ENCODE measurements at places on chromosomes 13 and 19.

DNA sequence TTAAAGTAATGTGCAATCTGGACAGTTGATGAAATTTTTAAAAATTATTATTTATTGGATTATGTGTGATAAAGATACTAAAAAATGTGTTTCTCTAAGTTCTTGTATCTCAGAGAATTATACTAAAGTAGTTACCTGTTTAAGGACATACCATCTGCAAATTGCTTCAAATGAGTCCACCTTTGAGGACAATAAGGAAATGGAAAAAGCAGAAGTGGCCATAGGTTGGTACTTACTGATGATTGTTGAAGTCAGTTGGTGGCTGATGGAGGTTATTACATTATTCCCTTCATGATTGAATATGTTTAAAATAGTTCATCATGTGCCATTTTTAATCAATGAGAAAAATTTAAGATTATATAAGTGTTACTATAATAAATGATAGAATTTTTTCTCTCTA, 367.0 kb downstream of the MYO16 start:
- no peak for DNase-seq

GRCh38 chr13:79675931-79676660, 195.1 kb downstream of the NDFIP2 start:
- DNase-seq = no peak

GRCh38 chr19:17909003-17909732, 23.6 kb upstream of the CCDC124 start:
- no peak for DNase-seq

- DNase-seq = no peak
Observed at GRCh38 chr13:41547251-41548000, 90.1 kb downstream of the RGCC start.

DNA sequence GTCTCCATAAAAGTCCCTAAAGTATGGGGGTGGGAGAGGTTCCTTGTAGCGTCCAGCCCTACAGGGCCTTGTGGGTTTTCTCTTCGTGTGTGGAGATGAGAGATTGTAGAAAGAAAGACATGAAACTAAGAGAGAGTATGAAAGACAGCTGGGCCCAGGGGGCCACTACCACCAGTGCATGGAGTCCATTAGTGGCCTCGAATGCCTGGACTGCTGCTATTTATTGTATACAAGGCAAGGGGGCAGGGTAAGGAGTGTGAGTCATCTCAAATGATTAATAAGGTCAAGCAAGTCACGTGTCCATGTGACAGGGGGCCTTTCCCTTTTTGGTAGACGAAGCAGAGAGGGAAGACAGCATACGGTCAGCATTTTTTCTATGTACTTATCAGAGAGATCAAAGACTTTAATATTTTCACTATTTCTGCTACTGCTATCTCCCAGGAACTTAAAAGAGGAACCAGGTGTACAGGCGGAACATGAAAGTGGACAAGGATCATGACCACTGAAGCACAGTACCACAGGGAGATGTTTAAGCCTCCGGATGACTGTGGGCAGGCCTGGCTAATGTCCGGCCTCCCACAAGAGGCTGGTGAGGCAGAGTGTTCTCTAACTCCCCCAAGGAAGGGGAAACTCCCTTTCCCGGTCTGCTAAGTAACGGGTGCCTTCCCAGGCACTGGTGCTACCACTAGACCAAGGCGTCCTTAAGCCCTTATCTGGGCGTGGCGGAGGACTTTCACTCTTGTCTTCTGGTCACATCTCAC, 25.5 kb downstream of the FGF21 start:
- DNase-seq = no peak

- no peak for DNase-seq
Observed at GRCh38 chr13:21081926-21082325, 20.5 kb upstream of the LATS2 start.

DNA sequence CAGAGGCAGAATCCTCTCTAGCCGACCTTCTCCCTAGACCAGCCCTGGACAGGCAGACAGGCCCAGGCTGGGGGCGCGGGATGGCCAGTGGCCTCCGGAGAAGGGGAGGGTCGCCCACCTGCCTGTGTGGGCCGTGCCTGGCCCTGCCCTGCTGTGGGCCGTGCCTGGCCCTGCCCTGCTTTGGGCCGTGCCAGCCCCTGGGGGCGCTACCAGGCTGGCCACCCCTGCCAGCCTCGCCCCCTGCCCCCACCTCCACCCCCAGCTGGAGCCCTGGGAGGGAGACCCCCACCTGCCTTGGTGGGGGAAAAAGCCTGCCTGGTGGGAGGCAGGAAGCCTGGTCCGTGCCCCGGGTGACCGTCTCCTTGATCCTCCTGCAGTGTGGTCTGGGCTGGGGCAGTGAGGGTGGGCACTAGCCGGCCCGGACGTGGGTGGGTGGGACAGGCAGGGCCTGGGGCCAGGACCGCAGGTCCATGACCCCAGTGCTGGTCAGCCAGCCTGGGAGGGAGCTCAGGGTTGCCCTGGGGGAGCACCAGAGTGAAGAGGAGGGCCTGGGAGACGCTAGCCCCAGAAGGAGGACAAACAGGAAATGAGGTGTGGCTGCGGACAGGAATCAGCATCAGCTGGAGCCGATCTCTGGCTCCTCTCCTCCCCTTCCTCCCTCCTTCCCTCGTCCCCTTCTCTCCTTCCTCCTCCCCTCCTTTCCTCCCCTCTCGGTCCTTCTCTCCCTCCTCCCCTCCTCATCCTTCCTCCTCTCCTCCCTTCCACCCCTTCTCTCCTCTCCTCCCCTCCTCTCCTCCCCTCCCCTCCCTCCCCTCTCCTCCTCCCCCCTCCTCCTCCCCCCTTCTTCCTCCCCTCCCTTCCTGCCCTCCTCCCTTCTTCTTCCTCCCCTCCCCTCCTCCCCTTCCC, 5.1 kb upstream of the MKNK2 start:
- DNase-seq = peak; percentile 39

DNA sequence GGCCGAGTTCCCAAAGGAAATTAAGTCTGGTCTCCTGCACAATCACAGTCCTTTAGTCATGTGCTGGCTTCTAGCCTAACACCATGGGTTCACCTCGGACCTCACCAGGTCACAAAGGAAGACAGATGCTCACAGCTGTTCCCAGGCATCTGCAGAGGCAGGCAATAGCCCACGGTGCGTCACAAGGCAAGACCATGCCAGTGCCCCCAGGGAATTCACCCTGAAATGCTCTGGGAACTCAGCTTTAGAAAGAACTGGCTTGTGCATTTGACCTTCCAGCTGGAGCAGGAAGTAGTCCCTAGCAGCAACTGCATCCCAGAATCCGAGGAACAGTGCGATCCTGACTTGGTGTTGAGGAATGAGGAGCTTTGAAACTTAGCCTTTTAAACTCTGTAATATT, 96.8 kb upstream of the WASF3 start:
- no peak for DNase-seq

DNA sequence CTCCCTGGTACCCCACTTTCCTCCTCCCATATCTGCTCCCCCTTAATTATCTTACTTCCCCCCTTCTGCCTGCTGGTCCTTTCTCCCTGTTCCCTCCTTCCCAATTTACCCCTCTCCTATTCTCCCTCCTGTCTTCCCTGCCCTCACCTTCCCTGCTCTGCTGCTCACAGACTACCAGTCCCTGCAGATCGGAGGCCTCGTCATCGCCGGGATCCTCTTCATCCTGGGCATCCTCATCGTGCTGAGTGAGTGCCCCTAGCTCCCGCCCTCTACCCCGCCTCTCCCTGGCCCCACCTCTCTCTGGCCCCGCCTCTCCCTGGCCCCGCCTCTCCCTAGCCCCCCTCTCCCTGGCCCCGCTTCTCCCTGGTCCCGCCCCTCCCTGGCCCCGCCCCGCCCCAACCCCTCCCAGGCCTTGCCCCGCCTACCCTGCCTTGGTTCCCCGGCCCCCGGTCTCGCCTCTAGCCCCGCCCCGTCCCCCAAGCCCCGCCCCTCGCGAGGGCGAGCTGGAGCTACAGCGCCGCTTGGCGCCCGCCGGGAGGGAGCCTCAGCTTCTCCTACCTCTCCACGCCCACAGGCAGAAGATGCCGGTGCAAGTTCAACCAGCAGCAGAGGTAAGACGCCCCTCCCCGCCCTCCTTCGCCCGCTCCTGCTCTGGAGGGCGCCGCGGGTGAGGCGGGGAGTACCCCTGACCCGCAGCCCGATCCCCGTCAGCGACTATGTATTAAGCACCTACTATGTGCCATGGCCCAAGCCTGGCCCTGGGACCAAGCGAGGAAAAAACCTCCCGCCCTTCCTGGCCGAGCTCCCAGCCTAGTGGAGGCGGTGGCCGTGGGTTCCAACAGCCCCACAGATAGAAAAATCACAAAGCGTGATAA, 1.9 kb upstream of the FXYD7 start:
- DNase-seq = no peak

DNA sequence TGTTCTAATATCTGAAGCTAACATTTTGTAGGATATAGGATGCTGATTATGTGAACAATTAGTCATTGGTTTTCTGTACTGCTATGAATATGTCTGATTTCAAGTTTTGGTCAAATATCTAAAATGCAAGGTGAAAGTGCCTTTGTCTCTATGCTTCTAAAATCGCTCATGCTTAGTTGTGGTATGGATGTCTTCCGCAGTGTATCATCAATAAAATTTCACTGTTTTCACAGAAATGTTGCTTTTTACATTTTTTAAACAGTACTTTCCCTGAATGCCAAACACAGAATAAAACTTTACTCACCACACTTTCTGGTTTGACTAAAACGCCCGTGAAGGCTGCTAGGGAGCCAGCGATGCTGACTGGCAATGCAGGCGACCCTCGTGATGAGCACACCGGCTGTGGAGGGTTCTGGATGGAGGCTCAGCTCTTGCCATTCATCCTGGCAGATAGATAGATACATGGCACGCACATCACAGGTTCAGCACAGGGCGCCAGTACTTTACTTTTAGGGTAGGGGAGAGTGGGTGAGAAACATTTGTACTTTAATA, 40.1 kb downstream of the SLC7A9 start:
- DNase-seq = no peak

GRCh38 chr13:30906411-30907051, 460 bp downstream of the MEDAG start:
- DNase-seq = no peak

- DNase-seq = peak; percentile 51
Observed at GRCh38 chr13:20190481-20191310, 2.0 kb downstream of the GJB2 start.

DNA sequence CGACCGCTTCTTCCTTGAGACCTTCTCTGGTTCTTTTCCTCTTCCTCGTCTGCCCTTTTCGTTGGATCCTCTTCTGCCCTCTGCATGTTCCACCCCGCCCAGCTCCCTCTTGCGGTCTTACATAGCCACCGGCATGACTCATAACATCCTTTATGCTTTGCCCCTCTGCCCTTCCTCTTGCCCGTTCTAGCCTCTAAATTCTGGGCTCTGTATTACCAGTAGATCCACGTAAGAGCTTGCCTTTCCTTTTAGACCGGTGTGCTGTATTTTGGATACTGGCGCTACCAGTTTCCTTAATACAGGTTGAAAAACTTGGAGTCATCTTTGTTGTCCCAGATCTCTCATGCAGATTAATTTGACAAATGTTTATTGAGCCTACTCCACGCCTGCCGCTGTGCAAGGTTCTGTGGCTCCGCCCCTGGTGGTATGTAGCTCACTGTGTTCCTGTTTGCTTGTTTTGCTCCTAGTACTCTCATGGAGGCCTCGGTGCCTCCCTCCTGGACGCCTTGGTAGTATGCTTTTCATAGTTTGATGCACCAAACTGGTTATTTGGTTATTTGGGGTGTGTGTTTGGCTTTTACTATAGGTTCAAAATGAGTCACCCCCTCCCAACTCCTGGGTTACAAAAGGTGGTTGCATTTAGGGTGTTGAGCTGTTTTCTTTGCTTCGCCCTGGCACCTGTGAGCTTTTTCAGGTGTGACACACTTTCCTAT, 1.7 kb downstream of the GTF3A start:
- DNase-seq = no peak

DNA sequence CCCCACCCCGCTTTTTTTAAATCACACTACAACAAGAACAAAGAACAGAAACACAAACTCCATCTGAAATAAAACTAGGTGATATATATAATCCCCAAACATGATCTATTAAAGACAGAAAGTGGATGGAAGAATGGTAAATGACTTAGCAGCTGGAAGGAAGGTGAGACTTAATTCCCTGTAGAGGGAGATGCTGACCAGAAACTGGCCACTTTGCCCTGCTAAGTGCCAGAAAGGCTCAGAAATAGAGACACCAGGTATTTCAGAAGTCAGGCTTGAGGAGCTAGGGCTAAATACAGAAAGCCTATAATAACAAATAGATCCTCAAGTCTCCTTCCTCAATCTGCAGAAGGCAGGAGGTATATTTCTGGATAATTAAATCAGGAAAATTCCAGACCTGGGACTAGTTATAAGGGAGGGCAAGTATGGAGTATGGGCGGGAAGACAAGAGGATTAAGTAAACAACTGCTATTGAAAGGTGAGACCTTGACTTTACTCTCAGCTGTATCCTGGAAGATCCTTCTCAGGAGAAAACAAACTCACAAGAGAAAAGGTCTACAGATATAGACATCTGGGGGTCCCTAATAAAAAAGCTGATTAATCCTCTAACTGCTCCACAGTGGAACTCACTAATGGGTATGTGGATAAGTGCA, 32.2 kb downstream of the MTRF1 start:
- DNase-seq = no peak

GRCh38 chr19:53942001-53942786, 20.5 kb upstream of the CACNG8 start:
- no peak for DNase-seq

GRCh38 chr13:33178209-33178840, 107.2 kb downstream of the STARD13 start:
- no peak for DNase-seq

DNA sequence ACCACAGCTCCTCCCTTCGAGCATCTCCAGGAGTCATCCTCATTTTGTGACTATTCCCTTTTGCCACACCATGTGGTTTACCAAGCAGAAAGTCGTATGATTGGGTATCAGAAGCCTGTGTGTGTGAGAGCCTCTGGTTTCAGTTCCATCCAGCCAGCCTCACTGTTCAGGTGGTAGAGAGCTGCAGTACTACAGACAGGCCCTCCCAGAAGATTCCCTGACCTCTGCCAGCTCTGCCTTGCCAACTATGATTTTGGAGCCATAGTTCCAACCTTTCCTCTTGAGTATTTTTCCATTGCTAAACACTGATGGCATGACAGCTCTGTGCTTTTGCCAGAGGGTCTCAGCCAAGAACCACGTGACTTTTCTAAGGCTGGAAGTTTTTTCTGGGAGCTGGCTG, 82.5 kb downstream of the DHRS12 start:
- DNase-seq = no peak

- DNase-seq = peak; percentile 6
Observed at GRCh38 chr19:37902668-37903067, 3.7 kb downstream of the WDR87 start.

DNA sequence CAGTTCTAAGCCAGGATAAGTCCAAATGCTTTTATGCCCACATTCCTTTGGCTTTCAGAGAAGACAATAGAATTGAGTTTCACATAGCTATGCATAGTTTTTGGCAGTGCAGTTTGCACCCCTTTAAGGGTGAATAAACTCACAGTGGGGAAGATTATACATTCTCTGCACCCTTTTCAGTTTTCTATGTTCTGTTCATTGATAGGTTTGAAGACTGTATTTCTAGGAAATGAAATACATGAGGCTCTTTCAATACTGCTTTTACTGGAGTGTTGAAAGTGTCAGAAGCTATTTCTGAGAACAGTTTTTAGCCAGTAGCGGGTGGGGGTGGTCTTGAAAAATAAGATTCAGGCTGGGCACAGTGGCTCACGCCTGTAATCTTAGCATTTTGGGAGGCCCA, 46.2 kb downstream of the IPO5 start:
- DNase-seq = no peak

GRCh38 chr13:100671389-100672182, 3.0 kb downstream of the TMTC4 start:
- no peak for DNase-seq

GRCh38 chr13:66565279-66565678, 664.9 kb downstream of the PCDH9 start:
- DNase-seq = no peak
